ENCODE measurements at places on chromosomes 12 and 14. TPM values are rescaled to one million over a fixed set of nuclear protein-coding genes. Genes with fewer than 3 reads are reported as not detected.

- DNase-seq = no peak
- peaks cover 12% of the 10 kb centered on the region for H3K4me1 ChIP-seq
- peaks cover 4% of the 10 kb centered on the region for H3K27me3 ChIP-seq
These were observed 4.2 kb downstream of the VASH1 start for GRCh38 chr14:76765461-76765931.

GRCh38 chr12:22334410-22335100, at the start of gene ST8SIA1:
Gene ST8SIA1, minus strand, starts transcription at chr12:22334707. Its CDS starts 475 bp downstream, at chr12:22334232.
- DNase-seq = peak; percentile 71
- H3K4me1 ChIP-seq = peaks cover 6% of the 10 kb centered on the region
- peaks cover 23% of the 10 kb centered on the region for H3K27me3 ChIP-seq

GRCh38 chr12:116792403-116792802, 54.3 kb downstream of the RNFT2 start:
- no peak overlapping the region for H3K27ac ChIP-seq
- no peak overlapping the region for H3K4me3 ChIP-seq
- H3K36me3 ChIP-seq = peaks cover under 1% of the 10 kb centered on the region
- DNase-seq = no peak
- H3K4me1 ChIP-seq = no peaks in the 10 kb centered on the region

Gene DNAI7
- 0.76 TPM for total RNA-seq

Gene DTX3
- total RNA-seq = 99.6 TPM

GRCh38 chr12:57552835-57553313, 3.0 kb downstream of the KIF5A start:
- H3K27ac ChIP-seq = peak overlapping the region; percentile 74
- H3K4me1 ChIP-seq = peaks cover 38% of the 10 kb centered on the region
- no peaks in the 10 kb centered on the region for H3K36me3 ChIP-seq

DNA sequence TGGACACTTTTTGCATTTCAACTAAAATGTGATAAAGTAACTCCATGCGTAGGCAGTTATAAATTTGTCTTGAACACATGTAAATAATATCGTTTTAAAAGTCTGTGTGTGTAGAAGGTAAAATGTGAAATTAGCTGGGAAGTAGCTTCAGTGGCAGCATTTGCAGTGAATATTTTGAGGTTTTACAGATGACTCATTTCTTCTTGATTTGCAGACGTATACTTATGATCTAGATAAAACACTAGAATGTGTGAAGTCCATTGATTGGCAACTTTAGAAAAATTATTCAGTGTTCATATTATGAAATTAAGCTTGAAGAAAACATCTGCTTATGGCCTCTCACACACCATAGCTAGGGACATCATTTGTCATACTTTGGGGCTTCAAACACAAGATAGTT, 788.6 kb upstream of the NOVA1 start:
- peaks cover 6% of the 10 kb centered on the region for H3K27me3 ChIP-seq
- H3K4me3 ChIP-seq = no peak overlapping the region
- H3K4me1 ChIP-seq = peaks cover 3% of the 10 kb centered on the region
- no peak overlapping the region for H3K27ac ChIP-seq
- H3K36me3 ChIP-seq = no peaks in the 10 kb centered on the region

Gene HOTAIR
- not detected for total RNA-seq

DNA sequence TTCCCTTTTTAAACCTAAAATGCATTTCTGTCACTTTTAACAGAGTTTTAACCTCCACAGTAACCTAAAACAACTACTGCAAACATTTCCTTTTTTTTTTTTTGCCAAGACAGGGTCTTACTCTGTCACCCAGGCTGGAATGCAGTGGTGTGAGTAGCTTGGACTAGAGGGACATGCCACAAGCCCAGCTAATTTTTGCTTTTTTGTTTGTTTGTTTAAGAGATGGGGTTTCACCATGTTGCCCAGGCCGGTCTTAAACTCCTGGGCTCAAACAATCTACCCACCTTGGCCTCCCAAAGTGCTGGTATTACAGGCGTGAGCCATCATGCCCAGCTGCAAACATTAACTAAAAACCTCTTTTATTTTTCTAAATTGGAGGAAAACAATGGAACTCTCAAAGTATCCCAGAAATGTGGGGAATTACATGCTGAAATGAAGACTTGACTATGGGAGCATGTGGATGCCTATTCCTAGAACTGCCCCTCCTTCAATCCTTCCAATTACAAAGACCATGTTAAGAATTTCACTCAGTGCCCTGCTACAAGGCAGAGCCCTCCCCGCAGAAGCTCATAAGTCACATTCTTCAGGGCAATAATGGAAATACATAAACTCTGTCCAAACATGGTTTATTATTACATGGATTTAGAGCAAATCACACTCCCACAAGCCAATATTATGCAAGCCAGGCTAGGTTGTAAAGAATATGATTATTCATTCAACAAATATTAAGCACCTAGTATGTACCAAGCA, 66.9 kb downstream of the C12orf56 start:
- DNase-seq = no peak
- H3K27ac ChIP-seq = no peak overlapping the region
- H3K36me3 ChIP-seq = no peaks in the 10 kb centered on the region
- no peak overlapping the region for H3K4me3 ChIP-seq
- peaks cover 3% of the 10 kb centered on the region for H3K4me1 ChIP-seq
- H3K27me3 ChIP-seq = no peaks in the 10 kb centered on the region

- H3K27ac ChIP-seq = no peak overlapping the region
- peaks cover 5% of the 10 kb centered on the region for H3K36me3 ChIP-seq
- H3K27me3 ChIP-seq = peaks cover 9% of the 10 kb centered on the region
- no peak for DNase-seq
- H3K4me3 ChIP-seq = no peak overlapping the region
These were observed 2.9 kb downstream of the TMEM229B start for GRCh38 chr14:67485501-67486095.

- no peak for DNase-seq
- H3K27me3 ChIP-seq = peaks cover 2% of the 10 kb centered on the region
- H3K4me1 ChIP-seq = peaks cover 4% of the 10 kb centered on the region
- H3K4me3 ChIP-seq = no peak overlapping the region
- H3K36me3 ChIP-seq = peaks cover 11% of the 10 kb centered on the region
These were observed 62.8 kb upstream of the DIO3 start for GRCh38 chr14:101498526-101498860.

DNA sequence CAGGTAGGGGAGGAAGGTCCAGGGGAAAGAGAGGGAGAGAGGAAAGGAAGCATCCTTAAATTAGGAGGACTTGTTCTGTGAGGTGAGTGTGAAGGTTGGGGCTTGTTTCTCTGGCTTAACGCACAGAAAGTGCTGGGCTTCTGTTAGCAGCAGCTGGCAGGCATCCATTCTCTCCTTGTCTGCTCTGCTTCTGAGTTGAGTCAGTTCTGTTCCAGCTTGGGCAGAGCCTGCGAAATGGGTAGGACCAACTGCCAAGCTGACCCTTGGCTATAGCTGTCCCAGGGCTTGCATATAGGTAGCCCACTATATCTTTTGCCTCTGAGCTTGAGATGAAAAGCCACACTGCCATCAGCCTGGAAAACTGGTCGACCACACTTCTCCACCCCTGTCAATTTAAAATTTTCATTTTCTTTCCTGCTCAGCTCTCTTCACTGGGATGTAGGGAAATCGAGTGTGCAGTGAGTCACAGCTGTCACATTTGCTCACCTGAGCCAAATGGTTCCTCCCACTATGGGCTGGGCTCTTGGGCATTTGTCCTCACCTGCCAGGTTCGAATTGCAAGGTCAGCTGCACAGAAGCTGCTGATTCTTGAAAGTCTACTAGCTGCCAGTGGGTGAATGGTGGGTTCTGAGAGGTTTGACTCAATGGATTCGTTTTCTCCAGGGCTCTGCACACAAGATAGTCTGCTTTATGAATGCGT, 256.4 kb upstream of the PWP1 start:
- H3K27me3 ChIP-seq = peaks cover 1% of the 10 kb centered on the region
- no peak overlapping the region for H3K27ac ChIP-seq
- no peak overlapping the region for H3K4me3 ChIP-seq
- peaks cover 9% of the 10 kb centered on the region for H3K36me3 ChIP-seq
- no peaks in the 10 kb centered on the region for H3K4me1 ChIP-seq

All from glutamatergic neuron (in vitro differentiated cells).